Brain (organoid and tissue), 16 donors: ENCODE measurements at places on chromosomes 16 and 17.
A peak's percentile ranks its signal among the peaks of the same experiment; 100 is the strongest.

GRCh38 chr17:2723505-2723996 lies 12.0 kb upstream of the CLUH start:
- DNase-seq = peak; percentile 1

DNA sequence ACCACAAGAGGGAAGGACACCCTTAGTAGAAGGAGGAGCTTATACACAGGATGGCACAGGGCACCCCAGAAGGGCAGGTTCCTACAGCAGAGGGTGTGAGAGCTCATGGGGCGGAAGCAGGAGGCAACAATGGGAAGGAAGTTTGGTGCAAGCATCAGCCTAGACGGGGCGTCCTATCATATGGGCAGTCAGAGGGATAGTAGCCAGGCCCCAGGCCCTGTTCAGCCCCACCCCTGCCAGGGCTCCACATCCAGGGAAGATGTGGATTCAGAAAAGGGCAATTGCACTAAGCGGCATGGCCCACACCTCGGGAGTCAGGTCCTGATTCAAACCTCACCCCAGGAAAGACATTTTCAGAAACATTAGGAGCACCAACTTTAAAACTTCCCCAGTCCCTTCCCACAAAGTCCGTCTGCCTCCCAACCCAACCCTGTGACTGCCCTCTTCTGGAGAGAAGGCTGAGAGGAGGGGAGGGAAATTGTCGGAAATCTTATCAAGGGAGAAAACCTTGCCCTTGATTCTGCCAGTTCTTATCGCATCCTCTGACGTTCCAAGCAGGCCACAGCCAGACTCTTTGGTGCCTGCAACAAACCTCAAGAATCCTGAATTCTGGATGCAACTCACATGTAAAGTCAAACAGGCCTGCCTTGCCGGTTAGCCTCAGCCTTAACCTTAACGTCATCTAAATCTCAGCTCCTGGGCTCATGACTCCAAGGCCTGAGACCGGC lies 198.8 kb upstream of the CDH5 start:
- no peak for DNase-seq

DNA sequence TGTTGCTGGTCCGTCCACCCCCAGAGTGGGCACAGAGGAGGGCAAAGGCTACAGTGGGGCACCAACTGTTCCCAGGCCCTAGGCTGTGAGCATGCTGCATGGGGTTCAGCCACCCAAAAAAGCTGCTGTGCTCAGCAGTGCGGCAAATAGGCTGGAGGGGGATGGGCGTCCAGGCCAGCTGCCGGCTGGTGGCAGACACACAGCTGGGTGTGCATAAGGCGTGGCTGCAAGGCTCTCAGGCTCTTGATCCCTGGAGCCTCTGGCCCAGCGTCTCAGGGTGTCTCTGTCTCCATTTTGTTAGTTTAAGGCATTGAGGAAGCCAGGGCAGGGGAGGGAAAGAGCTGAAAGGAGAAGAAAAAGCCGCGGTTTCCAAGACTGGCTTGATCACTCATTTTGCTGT lies 8.8 kb downstream of the RPL19 start:
- DNase-seq = peak; percentile 32

GRCh38 chr17:81086789-81087551 lies 52.0 kb downstream of the BAIAP2 start:
- no peak for DNase-seq

DNA sequence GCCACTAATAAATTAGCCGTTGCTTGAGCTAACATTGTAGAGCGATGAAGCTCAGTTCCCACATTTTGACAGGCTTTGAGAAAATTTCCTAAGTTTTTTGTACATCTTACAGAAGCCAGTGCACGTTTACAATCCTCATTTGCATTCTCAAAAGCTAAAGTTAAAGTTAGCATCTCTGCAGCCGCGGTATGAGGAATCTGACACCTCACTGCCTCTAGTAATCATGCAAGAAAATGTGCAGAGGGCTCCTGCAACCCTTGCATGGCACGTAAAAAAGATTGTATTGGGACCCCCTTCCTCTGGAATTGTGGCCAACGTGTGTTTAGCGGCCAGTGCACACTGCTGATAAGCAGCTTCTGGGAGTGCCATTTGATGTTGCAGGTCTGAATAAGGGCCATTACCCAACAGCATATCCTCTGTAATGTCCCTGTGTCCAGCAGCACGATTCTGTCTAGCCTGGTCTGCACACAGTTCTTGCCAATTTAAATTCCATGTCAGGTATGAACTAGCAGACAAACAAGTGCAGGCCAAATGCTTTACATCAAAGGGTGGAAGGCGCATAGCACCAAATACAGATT lies 12.4 kb upstream of the ZNF689 start:
- DNase-seq = no peak

GRCh38 chr16:85112364-85112763 lies at the start of gene CIBAR2:
CIBAR2 (minus strand) TSS chr16:85112472; CDS start chr16:85112352, 120 bp downstream.
- DNase-seq = peak; percentile 61

DNA sequence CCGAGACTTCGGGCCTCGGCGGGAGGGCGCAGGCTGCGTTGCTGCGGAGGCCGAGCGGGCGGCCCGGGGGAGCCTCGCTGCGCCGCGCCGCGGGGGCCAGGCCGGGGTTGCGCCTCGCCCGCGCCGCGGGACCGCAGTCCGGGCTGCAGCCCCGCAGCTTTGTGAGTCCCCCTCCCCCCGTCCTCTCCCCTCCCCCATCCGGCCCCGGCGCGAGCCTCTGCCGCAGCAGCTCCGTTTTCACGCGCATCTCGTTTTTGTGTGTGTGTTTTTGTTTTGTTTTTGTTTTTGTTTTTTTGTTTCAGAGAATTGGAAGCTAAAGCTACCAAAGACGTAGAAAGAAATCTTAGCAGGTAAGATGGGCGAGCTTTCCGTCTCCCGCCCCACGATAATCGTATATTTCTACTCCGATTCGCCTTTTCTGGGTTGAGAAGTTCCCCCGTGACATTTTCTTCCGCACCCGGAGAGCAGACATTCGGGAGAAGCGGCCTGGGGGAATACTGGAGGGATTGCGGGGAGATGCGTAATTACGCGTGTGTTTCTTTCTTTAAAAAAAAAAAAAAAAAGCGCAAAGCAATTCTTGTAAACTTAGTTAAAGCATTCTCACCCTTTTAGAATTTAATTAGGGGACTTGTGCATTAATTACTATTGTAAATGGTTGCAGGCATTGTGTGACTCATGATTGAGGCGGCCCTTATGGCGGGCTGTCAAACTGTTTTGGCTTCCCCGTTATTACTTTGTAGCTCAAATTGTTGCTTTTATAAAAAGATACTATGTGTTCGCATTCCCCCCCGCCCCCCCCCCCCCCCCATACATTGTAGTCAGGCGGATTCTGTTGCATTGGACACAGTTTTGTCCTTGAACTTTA lies 732 bp downstream of the TNRC6A start:
- DNase-seq = peak; percentile 58

DNA sequence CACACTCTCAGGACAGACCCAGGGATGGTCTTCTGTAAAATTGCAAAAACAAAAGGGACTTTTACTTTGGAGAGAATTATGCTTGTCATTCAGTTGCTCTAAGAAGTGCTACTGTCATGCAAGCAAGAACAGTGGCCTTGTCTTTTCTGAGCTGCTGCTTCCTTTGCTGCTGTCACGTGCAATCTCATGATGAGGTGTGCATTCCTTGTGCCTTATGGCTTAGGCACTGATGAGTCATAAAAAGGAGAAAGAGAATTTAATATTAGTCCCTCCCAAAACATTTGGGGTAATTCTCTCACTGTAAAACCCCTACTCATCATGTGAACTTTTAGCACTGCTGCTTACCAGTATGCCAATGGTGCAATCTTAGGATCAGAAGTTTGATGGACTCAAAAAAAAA lies 2051.3 kb downstream of the TP53TG3F start:
- no peak for DNase-seq

DNA sequence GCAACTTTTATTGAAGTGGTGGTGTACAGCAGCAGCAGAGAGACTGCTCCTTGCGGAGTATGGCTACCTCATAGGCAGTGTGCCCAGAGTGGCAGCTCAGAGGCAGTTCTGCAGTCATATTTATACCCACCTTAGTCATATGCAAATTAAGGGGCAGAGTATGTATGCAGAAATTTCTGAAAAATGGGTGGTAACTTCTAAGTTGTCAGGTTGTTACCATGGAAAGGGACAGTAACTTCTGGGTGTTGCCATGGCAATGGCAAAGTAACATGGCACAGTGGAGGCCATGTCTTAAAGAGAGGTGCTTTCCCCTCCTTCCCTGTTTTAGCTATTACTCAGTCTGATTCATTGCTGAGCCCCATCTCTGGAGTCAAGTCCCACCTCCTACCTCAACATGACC lies 53.4 kb downstream of the MEOX1 start:
- no peak for DNase-seq
